ENCODE measurements at places on chromosomes 1 and 21.

- no peak for DNase-seq
Measured at GRCh38 chr1:173475564-173476196, 1.5 kb upstream of the PRDX6 start.

GRCh38 chr1:198082576-198082975, 74.2 kb upstream of the NEK7 start:
- DNase-seq: no peak

DNA sequence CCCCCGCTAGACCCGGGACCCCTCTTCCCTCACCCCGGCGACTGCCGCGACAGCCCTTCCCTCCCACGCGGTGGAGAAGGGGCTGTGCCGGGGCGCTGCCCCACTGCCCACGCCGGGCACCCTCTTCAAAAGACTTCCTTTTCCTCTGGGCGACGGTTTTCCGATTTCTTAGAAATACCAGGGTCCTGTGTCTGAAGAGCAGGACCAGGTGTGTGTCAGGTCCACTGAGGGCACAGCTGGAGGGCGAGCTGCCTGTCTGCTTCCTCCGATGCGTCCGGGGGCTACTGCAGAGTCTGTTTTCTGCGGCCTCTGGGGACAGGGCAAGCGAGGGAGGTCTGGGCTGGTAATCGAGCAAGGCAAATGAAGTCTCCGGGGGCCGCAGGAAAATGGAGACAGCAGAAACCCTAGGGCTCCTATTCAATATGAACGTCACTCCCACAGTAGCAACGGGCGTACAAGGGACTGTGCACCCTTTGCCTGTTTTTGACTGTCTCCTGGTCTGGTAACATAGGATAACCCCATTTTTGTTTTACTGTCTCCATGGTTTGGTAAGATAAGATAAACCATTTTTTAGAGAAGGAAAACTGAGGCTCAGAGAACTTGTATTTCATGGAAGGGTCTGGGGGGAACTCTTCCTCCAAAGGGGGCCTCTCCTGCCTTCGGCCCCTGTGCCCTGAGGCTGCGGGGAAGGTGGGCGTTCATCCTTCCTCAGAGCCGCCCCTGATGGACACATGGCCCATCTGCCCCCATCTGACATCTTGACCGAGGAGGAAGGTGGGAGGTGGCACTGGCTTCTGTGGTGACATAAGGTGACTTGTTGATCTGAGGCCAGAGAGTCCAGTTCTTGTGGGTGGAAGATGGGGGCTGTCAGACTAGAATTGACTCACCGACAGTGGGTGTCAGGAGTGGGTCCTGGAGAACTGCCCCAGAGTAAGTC, 970 bp downstream of the TNFRSF1B start:
- DNase-seq: no peak

DNA sequence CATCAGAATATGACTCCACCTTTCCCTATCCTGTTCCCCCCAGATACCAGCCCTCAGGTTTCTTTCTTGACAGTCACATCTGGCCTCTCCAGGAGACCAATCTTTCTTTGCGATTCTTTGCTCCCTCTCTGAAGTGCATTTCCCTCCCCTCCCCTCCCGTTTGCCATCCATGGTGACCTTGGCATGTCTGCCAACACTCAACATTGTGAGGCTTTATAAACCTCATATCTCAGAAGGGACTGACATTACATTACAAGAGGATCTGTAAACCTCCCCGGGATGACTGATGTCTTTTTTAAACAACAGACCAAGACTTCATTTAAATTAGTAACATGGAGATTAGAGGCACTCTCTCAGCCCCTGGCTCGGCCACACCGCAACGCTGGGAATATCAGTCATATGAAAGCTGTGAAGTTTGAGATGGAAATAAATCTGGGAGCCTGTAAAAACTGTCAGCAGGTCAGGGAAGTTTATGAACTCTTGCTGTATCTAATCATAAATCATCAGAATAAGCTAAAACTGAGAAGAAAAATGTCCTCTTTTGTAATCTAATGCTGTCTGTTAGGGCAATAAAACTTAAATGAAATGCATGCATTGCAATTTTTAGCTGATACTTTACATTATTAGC, 401.7 kb upstream of the PROX1 start:
- DNase-seq: no peak

GRCh38 chr1:72150508-72150907, 131.8 kb downstream of the NEGR1 start:
- no peak for DNase-seq

DNA sequence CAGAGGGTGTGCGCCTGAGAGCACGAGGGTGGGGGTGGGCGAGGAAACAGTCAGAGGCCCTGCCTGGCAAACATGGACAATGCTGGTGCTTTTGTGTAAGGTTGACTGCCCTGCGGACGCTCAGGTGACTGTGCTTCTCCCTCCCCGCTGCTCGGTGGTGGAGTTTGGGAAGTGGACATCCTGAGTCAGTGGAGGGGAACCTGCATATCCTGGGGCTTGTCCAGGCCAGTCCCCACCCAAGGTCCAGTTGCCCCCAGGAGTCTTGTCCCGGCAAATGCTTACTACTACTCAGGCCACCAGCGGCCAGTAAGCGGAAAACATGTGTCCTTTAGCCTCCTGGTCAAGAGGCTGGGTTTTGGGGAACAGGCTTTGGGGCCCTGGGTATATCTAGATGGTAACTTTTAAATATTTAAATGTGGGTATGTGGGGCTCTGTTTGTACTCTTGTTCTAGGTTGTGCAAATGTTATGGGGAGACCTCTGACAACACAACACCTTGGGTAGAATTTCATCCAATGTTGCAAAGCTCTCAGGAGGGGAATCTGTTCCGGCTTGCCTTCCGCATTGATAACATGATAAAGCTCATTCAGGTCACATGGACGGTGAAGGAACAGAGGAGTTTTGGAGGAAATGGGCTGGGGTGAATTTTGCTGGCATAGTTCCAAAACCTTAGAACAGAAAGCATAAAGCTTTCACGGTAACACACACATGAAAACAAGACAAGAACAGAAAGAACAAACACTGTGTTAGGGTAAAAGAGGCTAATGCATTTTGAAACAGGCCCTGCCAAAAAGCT, 364.9 kb downstream of the PRDM2 start:
- no peak for DNase-seq

- no peak for DNase-seq
Measured at GRCh38 chr1:41053316-41053715, 31.8 kb upstream of the SLFNL1 start.

- no peak for DNase-seq
Measured at GRCh38 chr1:9179463-9180110, 50.7 kb upstream of the GPR157 start.

DNA sequence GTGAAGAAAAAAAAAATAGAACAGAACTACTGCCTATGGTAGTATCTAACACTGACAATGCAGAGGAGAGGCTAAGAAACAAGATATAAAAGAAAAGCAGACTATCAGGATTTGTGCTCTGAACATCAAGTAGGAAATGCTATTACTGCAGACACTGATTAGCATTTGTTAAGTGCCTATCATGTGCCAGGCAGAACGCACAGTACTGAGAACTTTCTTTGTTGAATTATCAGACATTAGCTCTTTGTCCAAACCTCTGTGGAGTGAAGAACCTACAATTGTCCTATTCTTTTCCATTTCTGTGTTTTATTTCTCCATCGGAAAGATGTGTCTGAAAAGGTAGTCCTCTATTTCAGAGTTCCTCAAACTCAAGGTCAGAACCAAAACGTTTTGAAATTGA, 30.5 kb upstream of the DISP1 start:
- no peak for DNase-seq

- DNase-seq: no peak
Measured at GRCh38 chr1:114144016-114144415, 9.7 kb downstream of the SYT6 start.

DNA sequence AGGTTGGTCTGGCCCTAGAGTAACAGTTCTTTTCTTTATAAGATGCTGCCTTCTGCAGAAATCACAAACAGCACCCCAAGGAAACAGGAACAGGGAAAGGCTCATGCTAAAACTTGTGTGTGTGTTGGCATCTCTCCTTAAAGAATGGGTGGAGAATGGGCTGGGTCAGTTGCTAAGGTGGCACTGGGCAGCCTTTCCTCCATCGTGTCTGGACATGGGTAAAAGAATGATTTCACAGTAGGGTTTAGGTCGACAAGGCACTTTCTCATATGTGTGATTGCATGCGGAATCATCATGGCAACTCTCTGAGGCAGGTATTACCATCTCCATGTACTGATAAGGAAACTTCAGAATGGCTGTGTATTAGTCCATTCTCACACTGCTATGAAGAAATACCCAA, 40.3 kb downstream of the LRRN2 start:
- DNase-seq: no peak

All from CD4-positive, alpha-beta T cell treated with Interferon alpha-2 for 1 hour (primary cell).